ENCODE measurements at places on chromosomes 6 and 20. TPM values are rescaled to one million over a fixed set of nuclear protein-coding genes. Genes with fewer than 3 reads are reported as not detected.

Gene GSTA1
- polyA plus RNA-seq = not detected

Gene MSH5
- 3.1 TPM for polyA plus RNA-seq

Gene DEFB115
- polyA plus RNA-seq = not detected

Gene CDH26
- polyA plus RNA-seq = 0.41 TPM

Gene CCN5
- 0.39 TPM for polyA plus RNA-seq

Gene RAET1E
- 0.17 TPM for polyA plus RNA-seq

Gene PRR18
- 22.1 TPM for polyA plus RNA-seq

Gene HLA-DQB2
- polyA plus RNA-seq = 0.87 TPM
